Fibroblast of skin of scalp (primary cell): ENCODE measurements at places on chromosomes 6 and 20.

- no peak for DNase-seq
Observed at GRCh38 chr20:62588458-62589149, 53.7 kb upstream of the SLCO4A1 start.

GRCh38 chr6:144013486-144013909, 5.4 kb upstream of the PLAGL1 start:
- peak; percentile 83 for DNase-seq

DNA sequence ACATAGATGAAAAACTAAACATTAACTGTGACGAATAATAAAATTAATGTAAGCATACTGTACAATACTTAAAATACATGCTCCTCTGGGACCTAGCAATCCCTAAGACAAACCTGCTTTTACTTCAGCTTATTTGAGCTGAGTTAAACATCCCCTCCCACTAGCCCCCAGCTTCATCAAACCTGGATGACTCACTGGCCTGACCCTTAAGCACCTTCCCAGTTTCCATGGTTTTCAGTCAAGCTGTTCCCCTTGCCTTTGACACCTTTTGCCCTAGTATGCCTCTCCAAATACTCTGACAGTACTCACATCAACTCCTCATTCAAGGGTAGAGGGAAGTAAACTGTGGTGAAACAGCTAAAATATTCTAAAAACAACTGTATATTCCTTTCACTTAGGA, 4.2 kb downstream of the ELOVL4 start:
- DNase-seq: no peak

GRCh38 chr6:160979061-160979708, 12.4 kb upstream of the MAP3K4 start:
- DNase-seq: no peak

- DNase-seq: no peak
Observed at GRCh38 chr6:107707346-107708275, 116.5 kb downstream of the SCML4 start.

DNA sequence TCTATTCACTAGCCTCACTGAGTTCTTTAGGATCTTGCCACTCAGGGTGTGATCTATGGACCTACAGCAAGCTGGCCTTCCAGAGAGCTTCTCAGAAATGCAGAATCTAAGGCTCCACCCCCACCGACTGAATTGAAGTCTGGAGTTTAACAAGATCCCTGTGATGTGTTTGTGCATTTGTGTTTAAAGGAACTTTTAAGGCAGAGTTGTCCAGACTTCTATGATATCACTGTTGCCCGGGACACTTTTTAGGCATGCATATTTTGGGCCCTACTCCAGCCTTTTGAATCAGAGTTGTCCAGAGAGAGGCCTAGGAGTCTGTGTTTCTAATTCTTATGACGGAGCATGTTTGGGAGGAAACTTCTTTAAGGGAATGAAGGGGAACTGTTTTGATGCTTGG, 232.3 kb downstream of the QKI start:
- no peak for DNase-seq

DNA sequence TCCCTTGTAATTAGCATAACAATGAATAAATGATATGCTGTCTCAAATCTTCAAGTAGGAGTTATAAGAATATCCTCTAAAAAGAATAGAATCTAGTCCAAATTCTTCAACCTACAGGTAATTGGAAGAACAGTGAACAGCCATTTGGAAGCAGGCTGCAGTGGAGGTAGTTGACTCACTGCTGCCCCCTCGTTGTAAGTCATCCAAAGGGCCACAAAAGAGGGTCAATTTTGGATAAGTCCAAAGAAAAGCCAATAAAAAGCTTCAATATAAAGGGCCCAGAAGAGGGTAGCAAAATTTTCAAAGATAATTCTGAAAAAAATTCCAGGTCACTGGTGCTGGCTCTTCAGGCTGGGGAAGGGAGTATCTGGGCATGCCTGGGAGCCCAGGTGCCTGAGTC, 60.8 kb upstream of the SSTR4 start:
- DNase-seq: no peak

- DNase-seq: no peak
Observed at GRCh38 chr20:58712151-58712791, 19.7 kb downstream of the NPEPL1 start.
